ENCODE measurements at places on chromosomes 13 and 19. TPM values are rescaled to one million over a fixed set of nuclear protein-coding genes. Genes with fewer than 3 reads are reported as not detected.

Gene KRTDAP
- not detected for total RNA-seq

Gene TTYH1
- total RNA-seq: not detected

Gene PABPC3
- 0.10 TPM for total RNA-seq

Gene CEBPA
- 0.86 TPM for total RNA-seq

Gene ZNF444
- 34.8 TPM for total RNA-seq

Gene CRB3
- not detected for total RNA-seq

Gene POLR2I
- total RNA-seq: 72.6 TPM

Gene ZNF155
- 7.3 TPM for total RNA-seq

Gene ATCAY
- total RNA-seq: not detected

Gene DACH1
- total RNA-seq: not detected

Gene ZNF230
- 3.6 TPM for total RNA-seq

Gene ZNF577
- total RNA-seq: 7.5 TPM

Gene ZNF221
- 3.8 TPM for total RNA-seq

Gene PCDH9
- 13.9 TPM for total RNA-seq

Gene F10
- 1.3 TPM for total RNA-seq

Gene ELAVL1
- total RNA-seq: 43.7 TPM

Gene BRSK1
- total RNA-seq: 12.2 TPM

Gene PRTN3
- not detected for total RNA-seq

Gene ZNF418
- total RNA-seq: 4.7 TPM

Gene PRX
- 2.8 TPM for total RNA-seq

Gene GJB2
- total RNA-seq: 0.05 TPM

Gene USHBP1
- total RNA-seq: not detected

Gene CYP4F2
- total RNA-seq: not detected

Gene COL5A3
- 93.4 TPM for total RNA-seq

Gene IFNL1
- total RNA-seq: not detected

Gene FFAR1
- not detected for total RNA-seq

Gene VSTM1
- total RNA-seq: not detected

Gene MAMSTR
- total RNA-seq: 8.7 TPM

Gene GAS6
- total RNA-seq: 172 TPM

Gene CBY2
- total RNA-seq: not detected

Gene KLK2
- not detected for total RNA-seq
